ENCODE measurements at places on chromosomes 4 and X.

DNA sequence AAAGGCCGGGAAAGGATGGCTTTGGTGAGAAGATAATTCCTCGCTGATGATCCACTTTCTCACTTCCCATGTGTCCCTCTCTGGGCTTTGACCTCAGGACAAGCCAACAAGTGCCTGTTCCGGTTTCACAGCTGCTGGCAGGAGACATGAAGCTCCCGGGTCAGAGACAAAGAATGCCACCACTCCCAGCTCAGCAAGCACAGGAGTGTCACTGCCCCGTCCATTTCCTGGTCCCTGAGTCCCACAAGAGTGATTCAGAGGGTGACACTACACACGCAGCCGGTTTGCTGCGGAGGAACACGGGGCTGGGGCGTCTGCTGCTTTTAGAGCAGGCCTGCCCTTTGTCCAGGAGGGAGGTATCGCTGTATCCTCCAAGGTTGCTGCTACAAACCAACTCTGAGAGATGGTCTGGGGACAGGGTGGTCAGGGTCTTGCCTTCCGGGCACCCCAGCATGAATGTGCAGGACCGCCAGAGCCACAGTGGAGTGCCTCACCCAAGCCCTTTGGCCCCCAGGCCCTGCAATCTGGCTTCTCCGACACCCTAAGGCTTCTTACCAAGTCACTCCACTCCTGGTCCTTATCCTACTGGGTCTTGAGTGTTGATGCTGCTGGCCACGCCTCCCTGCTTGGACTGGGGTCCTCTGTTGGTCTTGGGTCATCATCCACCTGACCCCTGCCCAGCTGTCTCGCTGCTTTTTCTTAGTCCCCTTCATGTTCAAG, 49.5 kb downstream of the CPZ start:
- no peak for DNase-seq

GRCh38 chr4:158929939-158930638, 161.3 kb downstream of the FNIP2 start:
- DNase-seq, result no peak

DNA sequence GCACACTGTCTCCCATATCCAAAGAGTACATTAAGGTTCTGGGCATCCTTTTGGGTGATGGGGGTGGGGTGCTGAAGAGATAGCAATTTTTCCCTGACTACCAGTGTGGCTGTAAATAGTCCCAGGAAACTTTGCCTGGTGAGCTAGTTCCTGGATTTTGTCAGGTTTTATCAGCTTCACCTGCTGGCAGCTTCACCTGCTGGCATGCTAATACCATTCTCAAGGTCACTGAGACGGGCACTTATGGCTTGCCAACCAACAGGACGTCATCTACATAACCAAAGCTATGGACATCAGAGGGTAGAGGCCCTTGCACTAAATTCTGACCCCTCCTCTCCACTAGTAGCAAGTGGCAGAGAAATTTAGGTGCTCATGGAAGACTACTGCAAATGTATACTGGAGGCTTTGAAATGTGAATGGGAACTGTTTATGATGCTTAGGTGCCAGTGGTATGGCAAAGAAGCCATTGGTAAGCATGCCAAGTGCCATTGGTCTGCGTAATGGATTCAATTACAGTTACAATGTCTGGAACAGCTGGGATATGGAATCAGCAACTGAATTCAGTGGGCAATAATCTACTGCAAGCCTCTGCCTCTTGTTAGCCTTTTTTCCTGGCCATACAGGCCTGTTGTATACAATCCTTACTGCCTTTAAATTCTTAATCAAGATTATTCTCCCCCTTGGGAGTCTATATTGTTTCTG, 71.6 kb upstream of the SH3RF1 start:
- DNase-seq, result no peak

DNA sequence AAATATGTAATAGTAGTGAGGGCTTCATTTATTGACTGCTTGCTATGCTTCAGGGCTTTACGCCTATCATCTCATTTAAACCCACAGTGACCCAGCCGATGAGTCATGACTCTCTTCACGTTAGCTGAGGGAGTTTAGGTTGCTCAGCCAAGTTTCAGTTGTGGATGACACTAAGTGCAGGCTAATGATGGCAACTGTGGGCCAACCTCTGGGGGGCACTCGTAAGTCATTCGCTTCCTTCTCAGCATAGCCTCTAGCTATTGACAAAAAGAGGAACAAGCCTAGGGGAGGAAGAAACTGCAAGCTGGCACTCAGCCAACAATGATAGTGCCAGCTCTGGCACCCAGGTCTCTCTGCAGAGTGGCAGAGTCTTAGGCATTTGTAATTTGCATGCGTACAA, 325.0 kb downstream of the ARHGAP10 start:
- DNase-seq, result peak; percentile 24

DNA sequence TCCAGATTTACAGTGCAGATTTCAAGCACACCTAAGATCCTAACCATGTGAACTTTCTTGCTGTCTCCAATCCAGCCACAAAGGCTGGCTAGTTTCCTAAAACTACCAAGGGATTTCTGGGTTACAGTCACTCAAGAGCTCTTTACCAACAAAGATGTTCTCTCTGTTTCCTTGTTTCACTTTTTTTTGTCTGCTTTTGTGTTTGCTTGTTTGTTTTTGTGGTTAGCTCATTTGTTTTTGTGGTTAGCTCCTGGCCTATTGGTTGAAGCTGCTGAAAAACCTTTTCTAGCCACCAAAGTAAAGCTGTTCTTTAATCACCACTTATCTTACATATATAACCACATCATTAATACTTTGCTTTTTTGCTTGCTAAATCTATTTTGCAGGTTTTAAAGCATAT, 642.5 kb upstream of the GALNTL6 start:
- DNase-seq, result no peak

DNA sequence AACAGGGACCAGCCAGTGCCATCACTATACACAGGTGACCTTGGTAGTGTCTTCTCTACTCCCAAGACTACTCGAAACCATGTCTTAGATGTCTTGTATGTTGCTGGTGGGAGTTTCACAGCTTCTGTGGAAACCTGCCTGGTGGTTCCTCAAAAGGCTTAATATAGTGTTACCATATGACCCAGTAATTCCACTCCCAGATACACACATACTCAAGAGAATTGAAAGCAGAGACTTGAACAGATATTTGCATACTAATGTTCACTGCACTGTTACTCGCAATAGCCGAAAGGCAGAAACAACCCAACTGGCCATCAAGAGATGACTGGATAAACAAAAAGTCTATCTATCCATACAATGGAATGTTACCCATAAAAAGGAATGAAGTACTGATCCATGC, 3.1 kb downstream of the TFDP3 start:
- no peak for DNase-seq

DNA sequence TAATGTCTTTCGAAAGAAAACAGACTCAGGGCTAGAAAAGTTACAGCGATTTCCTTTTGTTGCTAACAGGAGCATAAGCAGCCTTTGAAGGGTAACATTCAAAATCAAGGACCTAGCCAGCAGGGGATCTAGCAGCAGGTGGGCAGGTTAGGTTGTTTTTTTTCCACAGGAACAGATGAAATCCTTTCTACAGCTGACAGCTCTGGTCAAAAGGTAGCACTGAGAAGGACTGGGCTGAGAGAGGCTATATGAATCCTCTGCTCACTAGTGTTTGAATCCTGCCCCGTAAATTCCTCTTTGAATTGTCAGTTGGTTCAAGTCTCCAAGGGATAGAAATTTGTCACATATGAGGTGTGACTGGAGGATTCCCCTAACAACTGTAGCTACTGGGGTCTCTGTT, 188.2 kb downstream of the SH2D1A start:
- no peak for DNase-seq
